Thoracic aorta (tissue), 2 donors: ENCODE measurements at places on chromosomes 12 and 14. TPM values are rescaled to one million over a fixed set of nuclear protein-coding genes. Genes with fewer than 3 reads are reported as not detected.

DNA sequence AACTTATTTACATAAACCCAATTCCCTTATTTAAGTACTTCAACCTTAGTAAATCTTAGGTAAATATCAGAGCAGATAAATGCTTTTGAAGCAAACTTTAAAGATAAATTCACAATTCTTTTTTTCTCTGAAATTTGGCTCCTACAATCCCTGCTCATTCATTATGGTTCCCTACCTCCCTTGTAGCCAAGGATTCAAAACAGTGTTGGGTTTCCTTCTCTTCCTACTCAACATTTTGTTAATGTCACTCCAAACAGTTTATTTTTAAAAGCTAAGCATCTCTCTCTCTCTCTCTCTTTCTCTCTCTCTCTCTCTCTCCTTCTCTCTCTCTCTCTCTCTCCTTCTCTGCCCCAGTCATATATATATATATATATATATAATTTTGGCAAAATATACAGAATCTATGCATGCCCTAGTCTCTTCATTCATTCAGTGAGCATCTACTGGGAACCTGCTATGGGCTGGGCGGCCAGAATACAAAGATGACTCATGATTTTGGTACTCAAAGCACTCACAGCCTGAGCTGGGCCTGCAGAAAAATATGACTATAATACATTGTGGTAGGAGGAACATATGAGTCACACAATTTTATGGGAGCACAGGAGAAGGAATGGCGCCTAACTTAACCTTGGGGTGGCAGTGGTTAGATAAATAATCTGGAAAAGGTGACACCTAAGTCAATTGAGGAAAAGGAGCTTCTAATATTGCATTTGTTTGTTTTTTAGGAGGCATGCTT is 123.7 kb upstream of the DHRS4 start:
- DNase-seq = peak; percentile 11

DNA sequence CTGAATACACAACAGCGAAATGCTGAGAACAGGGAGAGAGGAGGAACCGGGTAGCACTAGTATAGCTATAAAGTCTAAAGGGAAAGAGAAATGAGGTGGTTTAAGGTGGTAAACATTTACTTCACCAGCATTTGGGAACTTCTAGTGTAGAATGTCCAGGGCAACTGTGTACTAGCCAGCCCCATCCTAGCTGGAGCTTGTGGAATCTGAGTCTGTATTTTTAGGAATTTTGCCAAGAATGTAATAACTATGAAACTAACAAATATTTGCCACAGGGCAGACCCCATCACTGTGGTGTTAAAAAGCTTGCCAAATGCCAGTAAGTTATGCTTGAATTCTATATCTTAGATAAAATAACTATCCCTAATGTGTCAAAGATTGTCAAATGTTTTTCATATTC is 398.9 kb upstream of the MIS18BP1 start:
- DNase-seq = no peak

DNA sequence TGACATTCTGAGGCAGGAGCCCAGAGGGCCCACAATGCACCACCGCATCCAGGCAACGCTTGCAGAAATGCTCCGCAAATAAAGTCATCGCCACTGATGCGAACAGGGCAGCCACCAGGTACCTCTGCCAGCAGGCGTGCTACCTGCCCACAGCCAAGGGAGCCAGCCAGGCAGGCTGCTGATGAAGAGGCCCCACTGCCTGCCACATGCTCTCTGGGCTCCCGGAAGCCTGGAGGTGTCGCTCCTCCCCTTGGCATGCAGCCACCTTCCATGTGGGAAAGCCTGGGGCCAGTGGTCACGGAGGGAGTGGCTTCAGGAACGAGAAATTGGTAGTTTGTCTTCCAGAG is 14.7 kb downstream of the GPR132 start:
- no peak for DNase-seq

The GDF3 gene
- total RNA-seq = not detected

DNA sequence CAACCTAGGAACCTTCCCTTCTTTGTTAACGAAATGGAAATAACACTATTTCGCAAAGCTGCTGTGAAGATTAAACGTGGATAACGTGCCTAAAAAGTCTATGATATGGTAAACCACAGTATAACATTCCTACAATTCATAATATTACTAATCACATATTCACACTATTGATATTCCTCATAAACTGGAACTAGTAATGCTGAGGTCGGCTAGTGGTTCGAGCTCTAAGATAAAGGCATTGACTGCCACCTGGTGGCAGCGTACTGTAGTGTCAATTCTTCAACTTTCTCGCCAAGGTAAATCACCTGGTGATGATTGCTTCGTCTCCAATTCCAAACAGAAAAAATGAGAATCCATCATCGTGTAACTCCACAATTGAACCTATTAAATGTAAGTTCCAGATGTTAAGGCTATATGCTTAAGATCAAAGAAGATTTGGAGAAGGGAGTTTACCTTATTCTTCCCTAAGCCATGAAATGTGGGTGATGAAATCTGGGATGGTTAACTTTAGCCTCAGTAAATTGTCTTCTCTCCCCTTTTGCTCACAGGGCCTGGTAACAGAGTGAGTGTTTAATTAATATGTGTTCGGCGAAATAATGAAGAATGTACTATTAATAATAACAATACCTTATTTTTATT is 197.5 kb upstream of the TMEM132C start:
- DNase-seq = no peak

- no peak for DNase-seq
Observed at GRCh38 chr14:76993752-76994151, 34.8 kb downstream of the IRF2BPL start.

GRCh38 chr14:90605430-90605829 is 208.6 kb downstream of the CALM1 start:
- no peak for DNase-seq

DNA sequence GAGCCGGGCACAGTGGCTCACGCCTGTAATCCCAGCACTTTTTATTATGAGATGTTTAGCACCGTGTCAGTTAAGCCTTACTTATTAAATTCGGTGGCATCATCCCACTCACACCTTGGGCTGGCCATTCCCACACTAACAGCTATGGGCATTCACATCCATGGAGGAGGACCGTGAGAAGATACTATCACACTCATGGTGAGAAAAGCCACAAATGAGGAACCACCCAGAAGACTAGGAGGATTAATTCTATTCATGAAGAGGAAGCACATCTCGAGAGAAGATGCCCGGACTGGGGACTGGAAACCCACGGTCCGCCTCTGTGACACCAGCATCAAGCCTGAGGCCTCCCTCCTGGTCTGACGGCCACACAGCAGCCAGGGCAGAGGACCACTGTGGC is 4.9 kb downstream of the CDC42BPB start:
- DNase-seq = no peak

DNA sequence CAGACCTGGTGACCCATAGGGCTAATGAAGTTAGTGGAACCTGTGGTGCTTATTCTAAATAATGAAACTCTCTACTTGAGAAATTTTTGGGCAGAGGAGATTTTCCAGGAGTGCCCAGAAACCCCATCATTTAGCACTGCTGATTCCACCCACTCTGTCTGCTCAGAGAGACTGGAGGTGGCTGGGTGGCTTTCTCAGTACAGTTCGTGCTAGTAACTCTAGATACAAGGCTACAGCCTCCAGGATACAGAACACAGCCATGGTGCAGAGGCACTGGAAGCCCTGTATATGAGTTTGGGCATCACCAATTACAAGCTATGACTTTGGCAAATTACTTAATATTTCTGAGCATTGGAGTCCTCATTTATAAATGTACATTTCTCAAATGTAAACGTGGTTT is 32.4 kb downstream of the CCDC177 start:
- no peak for DNase-seq

The CISTR gene
- total RNA-seq = not detected

- DNase-seq = no peak
Observed at GRCh38 chr12:68904351-68904962, 28.5 kb downstream of the CPM start.

The NRXN3 gene
- total RNA-seq = 33.3 TPM

DNA sequence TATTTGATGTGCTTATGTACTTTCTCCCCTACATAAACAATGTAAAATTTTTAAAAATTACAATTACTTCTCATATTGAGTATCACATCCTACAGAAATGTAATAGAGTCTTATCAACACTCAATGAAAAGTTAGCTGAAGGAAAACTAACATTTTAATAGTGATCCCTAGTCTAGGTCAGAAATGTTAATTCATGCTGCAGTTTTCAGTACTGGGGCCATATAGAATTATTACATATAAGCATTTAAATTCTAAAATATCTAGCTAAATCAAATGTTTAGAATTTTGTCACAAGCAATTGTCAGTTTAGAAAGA is 37.8 kb downstream of the SLC6A15 start:
- DNase-seq = no peak

DNA sequence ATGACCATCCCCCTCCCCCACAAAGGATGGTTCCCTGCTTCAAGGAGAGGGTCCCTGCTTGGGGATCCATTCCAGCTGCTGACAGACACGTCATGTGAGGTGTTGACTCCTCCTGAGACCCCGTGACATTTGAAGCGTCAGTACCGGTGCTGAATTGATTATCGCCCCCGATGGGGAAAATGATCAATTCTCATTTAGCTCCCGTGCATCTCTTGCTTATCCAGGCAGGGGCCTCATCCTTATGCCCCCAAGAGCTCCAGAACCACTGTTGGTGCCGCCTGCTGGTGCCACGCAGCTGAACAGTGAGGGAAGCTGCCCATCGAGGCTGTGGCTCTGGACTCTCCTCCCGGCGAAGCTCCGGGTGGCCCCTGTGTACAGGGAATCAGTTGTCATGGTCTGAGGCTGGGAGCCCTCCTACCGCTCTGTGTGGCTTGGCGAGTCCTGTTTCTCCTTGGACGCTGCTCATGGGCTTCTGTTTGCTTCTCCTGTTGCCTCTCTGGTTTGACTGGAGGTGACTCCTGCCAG is 4.6 kb downstream of the KIF26A start:
- DNase-seq = no peak

DNA sequence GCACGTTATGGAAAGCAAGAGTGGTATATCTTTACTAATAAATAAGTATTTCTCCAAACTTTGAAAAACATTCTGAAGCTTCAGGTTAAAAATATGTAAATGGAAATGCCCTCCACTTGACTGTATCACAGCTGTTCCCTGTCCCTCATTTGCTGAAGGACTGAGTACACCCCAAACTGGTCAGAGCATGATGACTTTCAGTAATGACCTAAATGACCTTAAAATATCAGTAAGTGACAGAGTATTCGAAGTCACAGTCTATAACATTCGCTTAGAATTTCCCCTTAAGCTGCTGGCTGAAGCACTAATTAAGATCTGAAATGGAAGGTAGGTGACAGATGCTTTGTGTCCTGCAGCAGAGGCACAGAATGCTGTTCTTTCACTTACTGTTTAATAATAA is 191.5 kb downstream of the RGS6 start:
- DNase-seq = no peak

DNA sequence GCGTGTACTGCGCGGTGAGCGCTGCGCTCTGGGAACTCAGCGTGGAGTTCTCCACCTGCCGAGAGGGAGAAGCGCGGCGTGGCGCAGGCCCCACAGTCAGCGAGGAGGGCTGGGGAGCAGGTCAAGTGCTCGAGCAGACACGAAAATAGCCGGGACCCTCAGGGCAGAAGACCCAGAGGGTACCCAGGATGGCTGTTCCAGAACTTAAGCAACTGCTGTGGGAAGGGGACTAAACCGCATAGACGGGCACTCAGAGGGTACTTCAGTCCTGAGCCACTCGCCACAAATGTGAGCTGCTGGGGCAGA is 59.4 kb upstream of the GPR68 start:
- no peak for DNase-seq

GRCh38 chr12:13165617-13166041 is 30.9 kb upstream of the EMP1 start:
- peak; percentile 53 for DNase-seq

GRCh38 chr14:101364503-101365328 is 196.6 kb upstream of the DIO3 start:
- DNase-seq = peak; percentile 71

DNA sequence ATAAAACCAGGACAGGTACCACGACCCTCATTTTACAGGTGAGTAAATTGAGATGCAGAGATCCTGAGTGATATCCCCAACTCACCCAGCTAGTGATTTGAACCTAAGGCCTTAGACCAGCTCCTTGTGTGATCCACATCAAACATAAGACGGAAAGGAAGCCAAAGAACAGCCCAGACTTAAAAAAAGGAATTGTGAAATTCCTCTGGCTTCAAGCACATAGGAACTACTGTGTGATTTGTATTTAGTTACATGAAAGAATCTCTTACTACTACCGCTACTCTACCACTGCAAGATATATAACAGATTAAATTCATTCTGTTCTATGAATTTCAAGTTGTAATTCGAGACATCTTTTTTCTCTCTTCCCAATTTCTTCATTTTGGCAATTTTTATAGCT is 10.5 kb downstream of the E2F7 start:
- DNase-seq = no peak

The PPP1R1A gene
- total RNA-seq = 3.3 TPM

GRCh38 chr14:76121089-76121748 is 30.5 kb upstream of the GPATCH2L start:
- DNase-seq = no peak

The YEATS4 gene
- total RNA-seq = 9.7 TPM

DNA sequence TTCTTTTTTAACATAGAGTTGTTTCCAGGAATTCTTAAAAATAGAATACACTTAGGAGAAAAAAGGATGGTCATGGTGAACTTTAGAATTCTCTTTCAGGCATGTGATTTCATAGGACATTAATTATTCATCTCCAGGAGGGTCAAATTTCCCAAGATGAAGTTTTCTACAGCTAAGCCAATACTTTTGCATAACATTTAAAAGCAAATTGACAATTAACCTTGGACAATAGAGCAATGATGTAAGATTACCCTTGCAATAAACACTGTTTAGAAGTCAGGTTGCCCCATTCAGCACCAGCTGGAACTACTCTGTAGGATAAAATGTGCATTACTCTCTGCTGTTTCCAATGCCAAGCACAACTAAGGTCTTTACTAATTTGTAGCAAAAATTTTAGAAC is 49.5 kb downstream of the SIX1 start:
- no peak for DNase-seq

- DNase-seq = no peak
Observed at GRCh38 chr14:51079489-51079888, 15.4 kb downstream of the TRIM9 start.

GRCh38 chr14:20809917-20810316 is 7.3 kb upstream of the RNASE1 start:
- no peak for DNase-seq

DNA sequence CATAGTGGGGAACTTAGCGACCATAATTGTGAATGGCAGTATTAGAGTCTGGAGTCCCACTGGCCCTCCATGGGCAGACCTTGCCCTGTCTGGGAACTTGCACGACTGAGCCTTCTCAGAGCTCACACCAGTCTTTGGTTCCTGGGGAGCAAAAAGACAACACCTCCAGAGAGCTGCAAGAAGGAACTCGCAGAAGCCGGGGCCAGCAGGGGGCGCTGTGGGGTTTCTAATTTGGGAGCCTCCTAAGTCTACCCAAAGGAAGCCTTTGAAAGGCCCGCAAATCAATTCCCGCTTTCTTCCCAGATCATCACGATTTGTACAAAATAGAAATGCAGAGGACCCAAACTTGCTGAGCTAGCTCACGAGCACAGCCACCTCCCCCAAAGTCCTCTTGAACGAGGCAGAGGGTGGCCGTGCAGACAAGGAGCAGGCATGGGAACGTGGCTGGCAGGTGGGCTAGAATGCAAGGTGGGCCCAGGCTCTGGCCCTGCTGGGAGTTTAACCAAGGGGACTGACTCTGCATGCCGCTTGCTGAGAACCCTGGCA is 46.3 kb upstream of the FBXO21 start:
- peak; percentile 5 for DNase-seq

- no peak for DNase-seq
Observed at GRCh38 chr12:70907412-70907811, 13.1 kb downstream of the PTPRR start.
